T-helper 17 cell (primary cell): ENCODE measurements at places on chromosomes 7 and 10. TPM values are rescaled to one million over a fixed set of nuclear protein-coding genes. Genes with fewer than 3 reads are reported as not detected.

DNA sequence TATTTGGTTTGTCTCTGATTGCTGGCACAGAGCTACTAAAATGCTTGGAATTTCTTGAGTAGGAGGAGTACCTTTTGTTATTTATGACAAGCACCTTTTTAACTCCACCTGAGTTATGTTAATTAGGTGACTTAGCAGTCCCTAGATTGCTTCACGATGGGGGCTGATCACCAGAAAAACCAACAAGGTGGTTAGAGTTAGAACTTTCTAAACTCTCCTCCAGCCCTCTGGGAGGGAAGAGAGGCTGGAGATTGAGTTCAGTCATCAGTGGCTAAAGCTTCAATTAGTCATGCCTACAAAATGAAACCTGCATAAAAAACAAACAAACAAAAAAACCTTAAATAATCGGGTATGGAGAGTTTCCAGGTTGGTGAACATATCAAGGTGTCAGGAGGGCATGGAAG, 23.6 kb upstream of the ING3 start:
- no peak overlapping the region for H3K4me3 ChIP-seq
- no peak overlapping the region for H3K27ac ChIP-seq
- no peaks in the 10 kb centered on the region for H3K4me1 ChIP-seq
- H3K36me3 ChIP-seq: no peaks in the 10 kb centered on the region
- DNase-seq: no peak

DNA sequence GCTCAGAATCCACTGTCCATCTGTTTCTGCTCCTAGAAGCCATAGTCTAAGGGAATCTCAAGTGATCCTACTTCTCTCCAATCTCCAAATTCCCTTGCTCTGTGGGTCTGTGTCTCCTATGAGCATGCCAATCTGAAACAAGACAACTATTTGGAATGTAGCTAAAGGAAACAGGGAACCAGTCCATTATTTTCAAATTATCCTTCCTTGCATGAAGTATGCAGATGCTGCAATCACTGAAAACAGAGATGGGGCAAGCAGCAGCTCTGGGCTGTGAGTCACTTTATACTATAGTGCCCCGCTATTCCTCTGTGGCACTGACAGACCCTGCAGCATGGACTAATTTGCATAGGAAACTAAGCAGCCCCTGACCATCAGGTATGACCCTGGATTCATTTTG, 76.9 kb upstream of the PRSS58 start:
- no peak for DNase-seq
- peak overlapping the region; percentile 19 for H3K4me3 ChIP-seq
- peaks cover 3% of the 10 kb centered on the region for H3K4me1 ChIP-seq
- H3K27ac ChIP-seq: no peak overlapping the region
- peaks cover 44% of the 10 kb centered on the region for H3K27me3 ChIP-seq
- H3K36me3 ChIP-seq: peaks cover 8% of the 10 kb centered on the region

DNA sequence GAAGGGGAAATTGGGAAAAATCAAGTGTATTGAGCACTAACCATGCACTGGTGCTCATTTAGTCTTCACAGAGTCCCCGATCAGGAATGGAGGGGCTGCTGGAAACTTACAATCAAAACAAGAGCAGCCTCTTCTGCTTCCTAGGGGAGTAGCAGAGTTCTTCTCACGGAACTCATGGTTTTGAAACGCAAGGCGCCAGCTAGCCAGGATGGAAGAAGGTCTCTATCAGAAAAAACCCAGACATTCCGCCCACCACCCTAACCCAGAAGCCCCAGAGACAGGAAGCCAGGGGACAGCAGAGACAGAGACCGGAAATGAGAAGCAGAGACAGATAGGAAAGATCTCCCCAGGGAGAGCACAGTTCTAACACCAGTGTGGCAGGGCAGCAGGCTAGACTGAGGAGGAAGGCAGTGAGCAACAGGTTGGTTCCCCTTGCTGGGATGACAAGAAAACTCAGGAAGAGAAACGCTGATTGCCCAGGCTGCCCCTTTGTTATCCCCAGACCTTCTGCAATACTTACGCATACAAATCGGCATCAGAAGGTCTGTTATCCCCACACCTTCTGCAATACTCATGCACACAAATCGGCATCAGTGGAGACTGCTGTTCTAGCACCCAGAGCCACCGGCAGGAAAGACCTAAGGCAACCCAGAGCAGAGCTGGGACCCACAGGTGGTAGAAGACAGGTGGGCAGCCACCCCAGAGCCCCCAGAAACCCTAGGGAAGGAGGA, 99.2 kb downstream of the CPXM2 start:
- H3K27ac ChIP-seq: no peak overlapping the region
- H3K4me1 ChIP-seq: no peaks in the 10 kb centered on the region
- H3K36me3 ChIP-seq: no peaks in the 10 kb centered on the region
- no peak overlapping the region for H3K4me3 ChIP-seq
- peaks cover 15% of the 10 kb centered on the region for H3K27me3 ChIP-seq

NAT16 gene
- total RNA-seq: not detected
